ENCODE measurements at places on chromosomes 3 and 15.

DNA sequence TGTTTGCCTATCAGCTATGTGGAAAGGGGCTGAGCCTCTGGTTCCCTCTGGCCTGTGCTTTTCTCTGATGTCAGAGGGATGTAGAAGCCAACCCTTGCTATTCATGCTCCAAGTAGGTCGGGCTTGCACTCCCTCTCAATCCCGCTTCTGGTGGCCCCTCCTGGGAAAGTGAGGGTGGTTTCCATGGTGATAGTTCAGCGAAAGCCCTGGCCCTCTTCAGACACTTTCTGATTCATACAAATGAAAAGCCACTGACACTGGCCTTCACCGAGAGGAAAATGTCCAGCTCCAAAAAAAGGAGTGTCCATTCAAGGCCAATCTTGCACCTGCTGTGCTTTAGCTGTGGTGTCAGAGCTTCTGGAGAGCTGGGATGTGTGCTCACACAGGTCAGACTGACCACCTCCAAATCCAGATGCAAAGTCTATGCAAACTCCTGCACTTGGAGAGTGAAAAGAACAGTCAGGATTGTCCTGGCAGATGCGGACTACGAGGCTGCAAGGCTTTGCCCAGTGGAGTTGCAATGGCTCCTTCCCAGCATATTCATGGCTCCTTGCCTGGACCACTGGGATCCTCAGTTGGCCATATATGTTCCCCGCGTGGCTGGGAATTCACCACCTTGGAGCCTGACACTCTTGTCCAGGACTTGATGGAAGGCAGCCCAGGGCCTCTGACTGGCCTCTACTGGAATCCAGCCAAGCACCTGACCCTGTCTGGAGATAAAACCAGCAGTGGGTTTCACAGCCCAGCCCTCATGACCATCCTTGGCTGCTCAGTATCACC, 96.6 kb downstream of the CEMIP start:
- peak; percentile 21 for DNase-seq

- DNase-seq, result no peak
Measured at GRCh38 chr3:16884748-16885592, at the start of gene PLCL2. Gene PLCL2, plus strand, starts transcription at chr3:16884955. Its CDS starts 85 bp downstream, at chr3:16885040.

GRCh38 chr3:58938057-58938456, 111.8 kb downstream of the CFAP20DC start:
- DNase-seq, result no peak

GRCh38 chr3:150783316-150783715, 20.3 kb upstream of the SIAH2 start:
- DNase-seq, result no peak

DNA sequence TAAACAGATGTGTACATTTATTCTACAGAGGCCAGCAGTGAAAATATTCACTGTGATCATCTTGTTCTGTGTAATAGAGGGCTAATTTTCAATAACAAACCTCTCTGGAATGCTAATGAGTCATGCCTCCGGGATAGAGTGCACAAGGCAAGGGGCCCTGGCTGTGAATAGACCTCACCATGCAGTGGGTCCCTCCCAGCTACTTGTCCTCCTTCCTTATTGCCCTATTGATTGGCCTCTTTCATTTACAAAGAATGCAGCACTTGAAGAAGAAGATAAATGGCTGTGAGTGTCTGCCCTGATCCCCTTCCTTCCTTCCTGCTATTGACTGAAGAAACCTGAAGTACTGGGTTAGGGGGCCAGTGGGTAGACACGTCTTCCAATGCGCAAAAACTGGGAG, 436.3 kb downstream of the WDR72 start:
- DNase-seq, result no peak

- DNase-seq, result no peak
Measured at GRCh38 chr3:132772252-132772651, 50.0 kb upstream of the NPHP3 start.

DNA sequence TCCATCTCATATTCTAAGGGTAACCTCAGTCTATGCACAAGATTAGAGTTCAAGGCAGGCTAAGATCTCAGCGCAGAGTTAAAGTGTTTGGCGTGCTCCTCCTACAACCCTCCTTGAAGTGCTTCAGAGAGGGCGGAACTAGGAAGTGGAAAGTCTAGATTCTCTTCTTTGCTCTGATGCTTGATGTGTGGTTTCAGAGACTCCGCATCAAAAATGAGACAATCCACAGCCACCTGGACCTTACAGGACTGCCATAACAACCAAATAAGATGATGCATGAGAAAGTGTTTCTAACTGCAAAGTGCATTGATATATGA, 161.3 kb upstream of the ATP11B start:
- DNase-seq, result no peak

DNA sequence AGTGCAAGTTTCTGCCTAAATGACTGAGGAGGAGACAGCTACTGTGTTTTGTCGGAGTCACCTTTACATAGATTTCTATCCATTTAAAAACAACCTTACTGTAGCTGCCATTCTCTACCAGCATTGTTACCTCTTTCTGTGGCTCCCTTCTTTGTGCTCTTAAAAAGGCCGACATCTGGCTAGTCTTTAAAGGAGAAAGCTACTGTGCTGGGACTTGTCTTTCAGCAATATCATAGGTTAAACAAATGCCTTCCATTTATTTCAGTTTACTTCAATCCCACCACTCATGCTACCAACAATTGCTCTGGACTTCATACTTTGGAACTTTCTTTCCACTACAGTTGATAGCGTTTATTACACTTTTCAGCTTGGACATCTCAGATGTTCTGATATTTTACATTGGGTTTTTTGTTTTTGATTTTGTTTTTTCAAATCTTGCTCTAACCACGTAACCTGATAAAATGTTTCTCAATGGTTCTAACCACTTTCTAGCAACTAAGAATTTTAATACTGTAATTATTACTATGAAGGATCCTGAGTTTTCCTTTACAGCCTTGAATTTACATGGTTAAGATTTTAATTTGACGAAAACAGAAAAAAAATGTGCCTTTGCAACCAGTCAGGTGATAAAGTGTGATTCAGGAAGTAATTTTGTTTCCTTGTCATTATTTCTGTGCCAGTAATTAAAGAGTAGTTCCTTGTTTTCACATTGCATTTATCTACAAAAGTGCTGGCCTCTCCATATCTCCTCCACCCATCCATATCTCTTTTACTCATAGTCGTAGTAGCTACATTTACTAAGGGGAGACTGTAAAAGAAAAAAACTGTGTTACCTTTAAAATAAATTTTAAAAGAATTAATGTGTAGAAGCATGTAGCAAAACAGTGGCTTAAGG, 1.3 kb upstream of the CBLB start:
- DNase-seq, result no peak

GRCh38 chr15:42274702-42274989, 1.4 kb upstream of the TMEM87A start:
- no peak for DNase-seq

GRCh38 chr3:173841334-173841733, 443.8 kb downstream of the NLGN1 start:
- DNase-seq, result no peak

- no peak for DNase-seq
Measured at GRCh38 chr3:141114816-141115460, 63.8 kb downstream of the SPSB4 start.

- DNase-seq, result no peak
Measured at GRCh38 chr3:153127788-153128187, 34.2 kb upstream of the RAP2B start.

Measured in posterior cingulate gyrus (tissue), 11 donors.